Thymus (tissue), 14 donors: ENCODE measurements at places on chromosomes 7 and 10.

DNA sequence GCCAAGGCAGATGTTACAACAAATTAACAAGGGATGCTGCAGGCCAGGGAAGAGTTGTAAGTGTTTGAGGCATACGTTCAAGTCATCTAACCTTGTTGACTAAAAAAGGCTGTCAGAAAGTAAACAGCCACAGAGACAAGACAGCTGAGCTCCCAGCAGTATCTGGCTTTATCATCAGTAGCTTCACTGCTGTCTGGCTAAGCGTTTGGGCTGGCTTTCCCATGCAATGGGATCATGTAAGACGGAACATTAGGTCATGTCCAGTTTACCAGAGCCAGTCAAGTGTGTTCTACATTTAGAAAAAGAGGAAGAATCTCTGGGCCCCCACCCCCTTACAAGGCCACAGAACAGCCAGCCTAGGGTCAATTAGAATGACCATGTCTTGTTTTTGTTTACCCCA, 51.3 kb upstream of the GSAP start:
- no peaks in the 10 kb centered on the region for H3K27me3 ChIP-seq
- no peaks in the 10 kb centered on the region for H3K36me3 ChIP-seq
- DNase-seq: no peak
- H3K4me3 ChIP-seq: no peak overlapping the region

- no peaks in the 10 kb centered on the region for H3K27me3 ChIP-seq
- no peaks in the 10 kb centered on the region for H3K36me3 ChIP-seq
- no peaks in the 10 kb centered on the region for H3K4me1 ChIP-seq
- no peak overlapping the region for H3K4me3 ChIP-seq
These were observed 440.2 kb downstream of the HTR7 start for GRCh38 chr10:90417476-90418210.

DNA sequence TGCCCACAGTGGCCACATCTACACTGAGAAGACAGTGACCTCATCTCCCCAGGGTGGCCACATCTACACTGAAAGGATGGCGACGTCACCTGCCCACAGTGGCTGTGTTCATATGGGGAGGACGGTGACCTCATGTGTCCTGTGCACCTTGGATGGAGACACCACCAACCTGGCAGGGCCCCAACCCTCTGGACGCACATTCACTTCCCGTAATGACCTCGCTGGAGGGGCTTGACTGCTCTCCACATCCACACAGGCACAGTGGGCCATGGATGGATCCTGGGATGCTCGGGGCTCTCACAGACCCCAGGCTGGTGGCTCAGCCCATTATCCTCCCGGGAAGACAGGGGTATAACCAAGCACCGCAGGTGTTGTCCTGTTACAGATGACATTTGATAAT, 69.7 kb upstream of the BTBD16 start:
- H3K4me1 ChIP-seq: no peaks in the 10 kb centered on the region
- no peak for DNase-seq
- no peak overlapping the region for H3K4me3 ChIP-seq
- no peaks in the 10 kb centered on the region for H3K36me3 ChIP-seq
- no peaks in the 10 kb centered on the region for H3K27me3 ChIP-seq

GRCh38 chr10:117653170-117653515, 110.6 kb downstream of the EMX2 start:
- no peaks in the 10 kb centered on the region for H3K36me3 ChIP-seq
- no peak for DNase-seq
- H3K27me3 ChIP-seq: no peaks in the 10 kb centered on the region
- H3K27ac ChIP-seq: no peak overlapping the region
- no peaks in the 10 kb centered on the region for H3K4me1 ChIP-seq
- H3K4me3 ChIP-seq: no peak overlapping the region

DNA sequence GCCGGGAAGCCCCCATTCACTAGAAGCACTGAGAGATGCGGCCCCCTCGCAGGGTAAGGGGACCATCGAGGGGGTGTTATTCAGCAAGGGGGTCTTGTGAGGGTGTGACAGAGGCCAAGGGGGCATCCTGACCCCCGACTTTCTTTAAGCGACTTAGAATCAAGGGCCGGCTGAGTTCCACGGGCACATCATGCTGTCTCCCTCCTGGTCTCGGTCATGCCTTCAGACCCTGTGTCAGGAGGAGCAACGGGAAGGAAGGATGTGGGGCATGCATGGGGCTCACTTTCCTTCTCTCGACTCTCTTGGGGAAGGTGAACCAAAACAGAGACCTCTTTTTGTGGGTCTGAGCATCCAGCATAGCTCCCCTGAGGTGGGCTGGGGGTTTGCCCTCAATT, 2.5 kb downstream of the ACSL5 start:
- peak overlapping the region; percentile 53 for H3K4me3 ChIP-seq
- DNase-seq: no peak
- no peaks in the 10 kb centered on the region for H3K27me3 ChIP-seq
- no peaks in the 10 kb centered on the region for H3K36me3 ChIP-seq
- H3K27ac ChIP-seq: peak overlapping the region; percentile 81

- DNase-seq: no peak
- H3K27me3 ChIP-seq: peaks cover 88% of the 10 kb centered on the region
- peak overlapping the region; percentile 68 for H3K27ac ChIP-seq
- peaks cover 33% of the 10 kb centered on the region for H3K4me1 ChIP-seq
These were observed 594 bp downstream of the ZNF503 start for GRCh38 chr10:75400771-75401568.

DNA sequence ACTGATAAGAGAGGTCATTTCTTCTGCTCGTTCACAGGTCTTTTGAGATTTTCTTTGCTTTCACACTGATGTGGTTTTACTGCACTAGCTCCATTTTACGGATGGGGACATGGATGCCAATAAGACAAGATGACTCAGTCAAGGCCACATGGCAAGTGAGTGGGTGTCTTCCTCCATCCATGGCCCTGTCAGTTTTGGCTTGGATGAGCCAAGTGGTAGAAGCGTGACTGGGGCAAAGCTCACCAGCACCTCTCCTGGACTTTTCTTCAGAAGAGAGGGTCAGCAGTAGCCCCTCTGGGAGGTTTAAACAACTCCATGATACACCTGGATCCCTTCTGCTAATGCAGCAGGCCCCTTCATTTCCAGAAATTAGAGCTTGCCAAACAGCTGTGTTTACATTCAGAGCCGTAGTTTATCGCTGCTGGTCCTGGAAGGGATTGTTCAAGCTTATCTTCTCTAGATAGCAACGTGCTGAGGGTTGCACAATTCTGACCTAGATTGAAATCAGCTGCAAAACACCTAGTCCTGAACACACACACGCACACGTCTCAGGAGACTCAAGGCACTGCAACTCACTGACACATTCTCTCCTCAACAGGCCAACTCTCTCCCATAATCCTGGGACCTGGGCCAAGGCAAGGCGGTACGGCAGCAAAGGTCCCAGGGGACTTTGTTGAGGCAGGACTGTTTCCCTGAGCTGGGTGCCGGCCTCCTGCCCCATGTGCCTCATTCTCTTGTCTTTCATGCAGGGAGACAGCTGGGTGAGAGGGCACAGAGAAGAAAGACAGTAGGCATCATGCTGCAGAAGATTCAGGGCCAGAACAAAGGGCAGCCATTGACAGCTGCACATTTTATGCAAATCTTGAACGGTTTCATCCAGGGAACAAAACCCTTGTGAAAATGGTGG, 14.2 kb upstream of the PDCD4 start:
- peaks cover 45% of the 10 kb centered on the region for H3K4me1 ChIP-seq
- peak overlapping the region; percentile 11 for H3K4me3 ChIP-seq
- peak; percentile 84 for DNase-seq
- no peaks in the 10 kb centered on the region for H3K27me3 ChIP-seq

DNA sequence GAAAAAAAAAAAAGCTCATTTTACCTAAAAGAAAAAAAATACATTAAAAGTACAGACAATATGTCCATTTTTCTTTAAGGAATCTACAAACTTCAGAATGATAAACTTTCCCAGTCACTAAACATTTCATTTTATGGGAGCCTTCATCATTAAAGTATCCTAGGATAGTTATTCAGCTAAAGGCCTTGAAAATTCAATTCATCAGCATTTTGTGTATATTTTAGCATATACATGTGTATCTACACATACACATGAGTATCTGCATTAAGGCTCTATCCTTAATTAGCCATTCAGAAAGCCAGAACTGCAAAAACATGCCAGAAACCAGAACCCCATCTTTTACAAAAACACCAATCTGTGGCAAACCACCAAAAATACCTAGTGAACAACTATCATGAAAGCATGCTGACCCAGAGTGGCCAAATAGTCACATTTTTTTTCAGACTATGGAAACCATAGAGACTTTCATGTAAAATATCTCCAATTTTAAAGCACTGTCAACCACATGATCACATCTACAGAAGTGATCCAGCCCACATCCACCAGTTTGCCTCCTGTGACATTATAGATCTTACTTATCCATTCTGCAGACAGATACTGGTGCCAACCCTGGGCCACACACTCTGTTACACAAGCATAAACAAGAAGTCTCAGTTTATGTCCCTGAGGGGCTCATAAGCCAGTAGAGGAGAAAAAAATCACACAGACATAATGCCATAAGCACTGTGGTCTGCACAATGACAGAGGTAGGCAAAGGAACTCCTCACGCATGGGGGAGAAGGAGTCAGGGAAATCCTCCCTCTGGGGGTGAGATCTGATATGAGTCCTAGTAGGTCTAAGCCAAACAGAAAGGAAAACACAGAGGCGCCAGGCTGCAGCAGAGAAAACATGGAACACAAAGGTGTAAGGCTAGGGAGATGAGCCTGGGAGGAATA, 79.2 kb downstream of the SRPK2 start:
- no peak overlapping the region for H3K4me3 ChIP-seq
- no peaks in the 10 kb centered on the region for H3K36me3 ChIP-seq
- no peak for DNase-seq
- H3K27me3 ChIP-seq: no peaks in the 10 kb centered on the region

- H3K4me3 ChIP-seq: peak overlapping the region; percentile 53
- DNase-seq: no peak
- H3K4me1 ChIP-seq: peaks cover 9% of the 10 kb centered on the region
- peaks cover 58% of the 10 kb centered on the region for H3K27me3 ChIP-seq
- H3K36me3 ChIP-seq: peaks cover 8% of the 10 kb centered on the region
These were observed 816 bp upstream of the LRRC4 start for GRCh38 chr7:128031901-128032604.
